ENCODE measurements at places on chromosomes 6 and 20.

GRCh38 chr20:16580147-16580546 lies 6.9 kb upstream of the KIF16B start:
- no peak for DNase-seq

GRCh38 chr20:37342231-37343177 lies 3.4 kb upstream of the SRC start:
- DNase-seq, result peak; percentile 45

DNA sequence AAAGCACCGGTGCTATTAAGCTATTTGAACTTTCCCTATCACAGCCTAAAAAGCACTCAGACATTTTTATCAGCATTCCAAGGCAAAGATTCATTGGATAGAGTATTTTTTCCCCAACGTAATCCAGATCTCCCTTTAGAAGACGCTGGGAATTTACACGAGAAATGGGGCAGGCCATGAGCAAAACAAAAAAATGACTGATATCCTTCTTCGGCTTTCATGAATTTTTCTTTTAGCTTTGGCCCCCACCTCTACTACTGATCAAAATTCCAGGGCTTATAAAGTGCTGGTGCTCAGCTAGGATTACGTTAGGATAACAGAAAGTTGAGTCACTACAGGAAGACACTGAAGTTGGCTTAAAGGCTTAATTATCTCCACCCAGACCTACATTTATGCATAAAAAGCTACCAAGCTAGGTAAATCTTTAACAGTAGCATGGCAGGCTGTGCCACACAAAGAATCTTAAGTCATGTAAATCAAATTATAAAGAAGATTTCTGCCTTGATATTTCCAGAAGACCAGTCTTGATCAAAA lies 418.5 kb upstream of the BTBD3 start:
- DNase-seq, result no peak

DNA sequence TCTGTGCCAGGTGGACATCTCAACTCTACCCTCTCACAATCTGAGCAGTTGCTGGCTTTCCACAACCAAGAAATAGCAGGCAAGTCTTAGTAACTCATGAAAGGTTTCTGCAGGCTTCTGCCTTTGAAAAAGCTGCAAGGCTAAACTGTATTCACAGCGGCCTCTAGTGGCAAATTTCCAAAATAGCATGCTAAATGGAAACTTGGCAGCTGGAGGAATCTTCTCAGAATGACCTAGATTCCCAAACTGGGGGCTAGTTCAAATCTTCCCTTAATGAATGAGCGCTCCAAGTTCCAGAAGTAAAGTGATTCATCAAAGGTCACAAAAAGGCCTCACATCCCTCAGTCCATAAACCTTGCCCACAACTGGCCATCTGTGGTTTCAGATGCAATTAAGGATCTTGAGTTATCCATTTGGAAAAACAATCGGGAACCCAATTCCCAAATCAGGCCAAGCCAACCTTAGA lies 11.9 kb upstream of the CPNE5 start:
- DNase-seq, result peak; percentile 77

GRCh38 chr6:56356426-56356825 lies 109.0 kb upstream of the COL21A1 start:
- no peak for DNase-seq

DNA sequence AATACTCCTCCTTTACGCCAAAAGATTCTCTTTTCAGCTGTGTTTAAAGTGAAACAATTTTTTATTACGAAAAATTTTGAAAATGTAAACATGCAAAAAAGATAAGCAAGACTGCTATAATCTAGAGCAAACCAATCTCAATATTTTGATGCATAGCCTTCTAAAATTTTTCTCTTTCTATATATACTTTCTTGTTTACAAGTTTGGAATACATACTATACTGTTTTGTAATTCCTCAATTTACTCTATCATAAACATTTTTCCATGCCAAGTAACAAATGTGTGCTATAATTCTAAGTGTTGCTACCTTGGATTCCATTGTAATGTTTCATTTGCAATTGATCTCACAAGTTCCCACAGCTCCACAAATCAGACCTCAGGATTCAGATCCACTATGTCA lies 43.1 kb upstream of the KIF16B start:
- DNase-seq, result no peak

- no peak for DNase-seq
Measured at GRCh38 chr6:41379306-41379705, 43.9 kb downstream of the NCR2 start.

GRCh38 chr20:46111028-46111835 lies 6.9 kb upstream of the CD40 start:
- DNase-seq, result no peak

DNA sequence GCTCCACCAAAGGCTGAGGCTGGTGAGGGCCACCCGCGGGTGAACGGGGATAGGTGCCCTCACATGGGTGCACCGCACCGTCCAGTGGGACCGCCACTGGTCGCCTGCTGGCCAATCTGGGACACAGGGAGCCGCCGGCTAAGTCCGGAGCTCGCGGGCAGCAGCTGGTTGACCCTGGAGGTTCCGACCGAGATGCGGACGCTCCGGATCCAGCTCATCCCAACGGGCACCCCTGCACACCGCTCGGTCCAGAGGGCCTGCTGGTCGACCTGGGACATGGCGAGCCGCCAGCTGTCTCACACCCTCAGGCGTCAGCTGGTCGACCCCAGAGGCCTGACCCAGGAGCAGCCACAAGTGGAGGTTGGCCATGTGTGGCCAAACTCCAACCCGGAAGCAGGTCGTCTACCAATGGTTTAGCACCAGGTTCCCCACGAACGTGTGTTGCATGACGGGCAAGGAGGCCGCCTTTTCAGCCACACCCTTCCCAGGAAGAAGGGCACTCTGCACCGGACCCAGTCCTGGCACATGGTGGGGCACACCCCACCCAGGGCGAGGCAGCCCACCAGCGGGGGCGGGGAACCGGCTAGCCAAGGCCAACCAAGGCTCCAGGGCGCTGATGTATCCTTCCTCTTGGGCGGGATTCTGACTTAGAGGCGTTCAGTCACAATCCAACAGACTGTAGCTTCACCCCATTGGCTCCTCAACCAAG lies 746.0 kb upstream of the DEFB115 start:
- DNase-seq, result no peak

- DNase-seq, result no peak
Measured at GRCh38 chr6:128079021-128079420, 178.2 kb upstream of the THEMIS start.

DNA sequence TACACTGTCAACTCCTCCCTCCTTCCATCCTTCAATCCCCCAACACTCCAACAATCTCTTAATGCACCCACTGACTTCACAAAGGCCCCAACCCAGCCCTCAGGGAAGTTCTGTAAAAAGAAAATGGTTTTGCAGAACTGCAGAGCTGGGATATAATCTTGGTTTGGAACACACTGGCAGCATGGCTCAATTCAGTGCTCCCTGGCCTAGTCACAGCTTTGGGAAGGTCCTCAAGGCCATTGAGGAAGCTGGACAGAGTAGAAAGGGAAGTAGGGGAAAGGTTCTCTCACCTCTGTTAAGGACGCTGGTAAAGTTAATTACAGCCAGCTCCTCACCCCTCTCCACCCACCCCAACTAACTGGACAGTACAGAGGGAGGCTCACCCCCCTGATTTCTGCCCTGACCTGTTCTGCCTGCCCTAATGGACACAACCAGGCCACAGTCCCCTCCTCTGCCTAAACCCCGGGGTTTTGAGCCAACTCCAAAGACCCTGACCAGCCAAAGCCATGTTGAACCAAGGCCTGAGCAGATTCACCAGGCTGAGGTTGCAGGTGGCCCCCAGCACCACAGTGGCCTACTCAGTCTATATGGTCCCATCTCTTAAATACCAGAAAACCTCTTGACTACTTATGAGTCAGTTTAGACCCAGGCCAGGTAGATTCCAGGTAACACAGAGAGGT lies 49.2 kb downstream of the MAFB start:
- no peak for DNase-seq

DNA sequence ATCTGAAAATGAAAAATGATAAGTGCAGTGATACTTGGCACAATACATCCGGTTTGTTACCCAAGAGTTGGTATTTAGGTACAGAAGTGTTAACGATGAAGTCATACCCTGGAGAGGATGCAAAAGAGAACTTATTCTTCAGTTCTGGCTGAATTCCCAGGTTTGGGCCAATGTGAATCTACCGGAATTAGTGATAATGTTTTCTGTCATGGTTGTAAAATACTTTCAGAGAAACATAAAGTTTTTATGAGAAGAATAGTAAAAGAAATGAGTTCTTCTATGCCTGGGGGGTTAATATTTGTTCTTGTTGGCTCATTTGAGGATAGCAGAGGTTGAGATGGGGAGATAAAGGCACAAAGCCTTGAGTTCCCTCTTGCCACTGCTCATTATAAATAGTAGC lies 509.9 kb upstream of the POU3F2 start:
- DNase-seq, result peak; percentile 1

- DNase-seq, result no peak
Measured at GRCh38 chr6:34967461-34967860, 78.4 kb downstream of the ANKS1A start.

- DNase-seq, result peak; percentile 77
Measured at GRCh38 chr6:38973178-38974057, 75.2 kb upstream of the GLP1R start.

DNA sequence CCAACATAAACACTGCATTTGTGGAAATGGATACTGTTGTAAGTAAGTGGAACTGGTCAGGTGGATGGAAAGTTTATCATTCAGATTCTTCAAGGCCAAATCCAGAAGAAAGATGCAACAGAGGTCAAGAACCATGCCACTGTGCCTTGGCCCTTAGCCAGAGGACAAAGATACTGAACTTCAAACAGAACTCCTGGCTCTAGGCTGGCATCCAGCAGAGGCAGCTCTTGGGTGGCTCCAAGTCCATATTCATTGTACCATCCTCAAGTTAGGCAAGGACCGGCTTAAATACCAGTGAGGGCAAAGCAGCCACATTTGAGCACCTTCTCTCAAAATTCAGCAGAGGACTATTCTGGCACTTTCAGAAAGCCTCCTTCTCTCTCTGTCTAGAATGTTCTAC lies 53.2 kb downstream of the DNAAF9 start:
- no peak for DNase-seq

DNA sequence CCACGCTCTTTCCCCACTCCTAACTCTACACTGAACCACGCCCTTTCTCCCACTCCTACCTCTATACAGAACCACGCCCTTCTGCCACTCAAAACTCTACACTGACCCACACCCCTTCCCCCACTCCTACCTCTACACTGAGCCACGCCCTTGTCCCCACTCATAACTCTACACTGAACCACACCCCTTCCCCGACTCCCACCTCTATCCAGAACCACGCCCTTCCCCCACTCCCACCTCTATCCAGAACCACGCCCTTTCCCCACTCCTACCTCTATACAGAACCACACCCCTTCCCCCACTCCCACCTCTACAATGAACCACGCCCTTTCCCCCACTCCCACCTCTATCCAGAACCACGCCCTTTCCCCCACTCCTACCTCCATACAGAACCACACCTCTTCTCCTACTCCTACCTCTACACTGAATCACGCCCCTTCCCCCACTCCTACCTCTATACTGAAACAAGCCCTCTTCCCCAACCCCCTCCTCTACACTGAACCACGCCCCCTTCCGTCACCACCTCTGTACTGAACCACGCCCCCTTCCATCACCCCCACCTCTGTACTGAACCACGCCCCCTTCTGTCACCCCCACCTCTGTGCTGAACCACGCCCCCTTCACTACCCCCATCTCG lies 10.1 kb downstream of the PXMP4 start:
- no peak for DNase-seq

DNA sequence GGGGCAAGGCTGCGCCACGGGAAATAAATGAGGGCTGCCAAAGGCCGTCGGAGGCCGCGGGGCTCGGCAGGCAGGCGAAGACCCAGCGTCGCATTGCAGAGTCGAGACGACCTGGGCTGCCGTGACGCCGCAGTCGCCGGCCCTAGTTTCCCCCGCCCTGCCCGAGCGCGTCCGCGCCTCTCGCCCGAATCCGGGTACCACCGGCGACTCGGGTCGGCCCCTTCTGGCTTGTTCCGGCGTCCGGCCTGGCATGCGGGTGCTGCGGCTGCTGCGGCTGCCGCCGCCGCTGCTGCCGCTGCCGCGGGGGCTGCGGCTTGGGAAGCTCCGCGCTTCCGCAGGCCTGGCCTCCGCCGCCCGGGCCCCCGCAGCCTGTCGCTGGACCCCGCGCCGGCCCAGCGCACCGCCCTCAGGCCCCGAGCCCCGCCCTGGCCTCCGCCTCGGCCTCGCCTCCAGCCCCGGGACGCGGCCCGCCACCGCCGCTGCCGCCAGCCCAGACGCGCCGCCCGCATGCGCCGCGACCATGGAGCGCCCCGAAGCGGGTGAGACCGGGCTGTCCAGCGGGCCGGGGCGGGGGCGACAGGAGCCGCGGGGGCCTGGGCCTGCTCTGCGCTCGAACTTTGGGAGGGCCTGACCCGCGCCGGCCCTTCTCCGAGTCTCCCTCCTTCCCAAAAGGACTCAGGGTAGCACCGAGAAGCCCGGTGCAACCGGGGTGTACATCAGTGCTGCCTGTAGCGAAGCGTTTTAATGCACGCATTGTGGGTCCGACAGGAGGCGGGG lies at the start of gene AKAP7:
TSS of gene AKAP7 (plus strand) at position 224 of the 777 bp plus-strand sequence. CDS start at position 521, 297 bp downstream.
- peak; percentile 66 for DNase-seq

GRCh38 chr6:1082285-1082935 lies 229.5 kb upstream of the FOXQ1 start:
- peak; percentile 96 for DNase-seq

DNA sequence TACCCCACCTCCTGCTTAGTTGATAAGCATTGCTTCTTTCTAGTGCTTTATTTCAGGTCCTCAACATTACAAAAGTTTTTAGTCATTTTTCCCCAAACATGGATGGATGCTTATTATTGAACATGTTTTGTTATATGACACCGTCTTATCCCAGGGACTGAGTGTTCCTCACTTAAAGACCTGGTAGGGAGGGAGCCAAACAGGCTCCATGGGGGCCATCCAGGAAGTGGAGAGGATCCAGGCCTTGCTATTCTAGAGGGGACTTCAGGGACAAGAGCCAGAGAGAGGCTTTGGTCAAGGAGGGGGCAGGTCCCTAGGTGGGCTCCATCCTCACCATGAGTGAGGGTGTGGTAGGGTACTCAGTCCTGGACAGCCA lies 7.4 kb downstream of the SLC32A1 start:
- DNase-seq, result no peak

GRCh38 chr20:36364506-36364905 lies 58.4 kb downstream of the DLGAP4 start:
- no peak for DNase-seq

- no peak for DNase-seq
Measured at GRCh38 chr6:92589996-92590395, 829.4 kb downstream of the EPHA7 start.

GRCh38 chr6:51292659-51293058 lies 474.0 kb downstream of the TFAP2B start:
- DNase-seq, result no peak

- no peak for DNase-seq
Measured at GRCh38 chr6:35064757-35065440, 76.2 kb downstream of the TCP11 start.

GRCh38 chr6:18053555-18054445 lies 66.4 kb upstream of the KIF13A start:
- DNase-seq, result no peak

Data from SK-MEL-5 (cell line).